ENCODE measurements at places on chromosomes 3 and 15.

- DNase-seq = no peak
Observed at GRCh38 chr3:186589121-186589520, 18.6 kb downstream of the DNAJB11 start.

DNA sequence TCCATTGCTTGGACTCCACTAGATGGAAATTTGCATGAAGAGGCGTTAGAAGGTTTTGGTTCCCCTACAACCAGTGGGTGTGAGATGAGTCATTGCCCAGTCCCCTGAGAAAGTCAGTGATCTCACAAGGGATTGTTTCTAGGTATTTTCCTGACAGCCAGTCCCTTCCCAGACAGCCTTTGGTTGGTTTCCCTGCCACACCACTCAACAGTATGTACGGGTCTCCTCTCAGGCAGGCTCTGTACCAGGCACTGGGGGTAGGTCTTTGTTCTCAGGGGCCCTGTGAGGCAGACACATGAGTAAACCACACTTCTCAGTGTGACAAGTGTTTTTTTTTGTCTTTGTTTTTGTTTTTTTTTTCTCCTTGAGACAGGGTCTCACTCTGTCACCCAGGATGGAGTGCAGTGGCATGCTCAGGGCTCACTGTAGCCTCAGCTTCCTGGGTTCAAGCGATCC, 4.0 kb downstream of the LAMP3 start:
- no peak for DNase-seq

- DNase-seq = no peak
Observed at GRCh38 chr3:89098173-89098572, 9.2 kb upstream of the EPHA3 start.

- DNase-seq = no peak
Observed at GRCh38 chr3:140319739-140320138, 358.1 kb upstream of the TRIM42 start.

GRCh38 chr3:141129049-141129448, 77.9 kb downstream of the SPSB4 start:
- DNase-seq = no peak

DNA sequence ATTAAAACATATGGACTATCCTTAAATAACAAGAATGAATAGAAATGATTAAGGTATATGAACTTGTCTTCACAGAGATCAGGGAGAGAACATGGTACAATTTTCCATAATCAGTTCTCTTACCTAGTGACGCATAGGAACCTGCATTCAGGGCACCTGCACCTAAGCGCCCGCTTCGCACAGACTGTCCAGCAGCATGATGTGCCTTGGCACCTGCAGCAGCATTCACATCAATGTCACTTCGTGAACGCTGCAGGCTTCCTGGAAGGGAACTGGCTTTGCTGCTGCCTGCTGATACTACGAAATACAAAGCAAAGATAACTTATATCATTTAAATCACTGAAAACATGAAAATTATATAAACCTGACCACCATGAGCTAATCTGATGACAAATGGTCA, 115.2 kb downstream of the CLASP2 start:
- DNase-seq = no peak

GRCh38 chr15:33860754-33861153, 107.5 kb upstream of the CHRM5 start:
- no peak for DNase-seq

- DNase-seq = no peak
Observed at GRCh38 chr15:39502082-39502447, 78.8 kb upstream of the THBS1 start.
